MG63 (cell line): ENCODE measurements at places on chromosomes 7 and 10. TPM values are rescaled to one million over a fixed set of nuclear protein-coding genes. Genes with fewer than 3 reads are reported as not detected.

The CRPPA gene
- 0.33 and 0.42 TPM in 2 replicates for total RNA-seq

The ACSM6 gene
- total RNA-seq, result not detected in 2 replicates

DNA sequence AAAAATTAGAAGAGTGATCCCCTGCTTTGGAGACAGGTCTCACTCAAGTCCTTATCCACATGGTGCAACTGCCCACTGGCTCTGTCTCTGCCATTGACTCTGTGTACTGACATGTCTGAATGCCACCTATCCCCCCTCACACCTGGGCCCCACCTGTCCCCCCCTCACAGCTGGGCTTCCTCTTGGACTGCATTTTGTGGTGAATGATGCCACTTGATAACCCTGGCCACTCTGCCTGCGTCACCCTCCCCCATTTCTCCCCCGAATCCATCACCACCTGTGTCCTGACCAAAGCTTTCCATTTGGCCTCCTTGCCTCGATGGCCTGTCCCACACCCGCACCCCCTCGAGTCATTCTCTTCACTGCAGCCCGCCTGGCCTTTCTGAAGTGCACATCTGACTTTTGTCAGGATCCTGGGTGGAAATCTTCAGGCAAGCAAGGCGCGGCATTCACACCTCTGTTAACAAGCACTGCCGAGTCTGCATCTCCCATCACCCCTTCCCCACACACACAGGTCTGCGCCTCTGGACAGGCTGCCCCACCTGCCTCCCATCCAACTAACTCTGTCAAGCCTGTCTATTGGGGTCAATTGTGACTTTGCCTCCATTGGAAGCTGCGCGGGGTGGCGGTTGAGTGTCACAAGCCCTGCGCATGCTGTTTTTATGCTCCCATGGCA, 175.3 kb upstream of the KLF14 start:
- no peak for DNase-seq

GRCh38 chr7:255038-255435, 34.9 kb upstream of the FOXL3 start:
- no peak for DNase-seq

GRCh38 chr7:82595176-82595575, 151.6 kb upstream of the CACNA2D1 start:
- DNase-seq, result no peak

DNA sequence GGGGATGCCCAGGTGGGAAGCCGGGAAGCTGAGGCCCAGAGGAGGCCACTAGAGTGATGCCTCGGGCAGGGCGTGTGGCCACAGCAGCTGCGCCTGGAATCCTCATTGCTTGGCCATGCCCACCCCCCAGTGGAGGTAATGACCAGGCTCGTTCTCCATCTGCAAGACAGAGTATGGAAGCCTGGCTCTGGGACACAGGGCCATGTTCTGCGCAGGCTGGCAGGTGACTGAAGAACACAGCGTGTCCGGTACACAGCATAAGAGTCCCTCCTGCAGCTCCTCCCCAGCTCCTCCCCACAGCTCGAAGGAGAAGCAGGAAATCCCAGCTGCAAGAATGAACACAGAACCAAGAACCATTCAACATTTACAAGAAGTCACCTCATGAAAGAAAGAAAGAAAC, 64.8 kb downstream of the SMURF1 start:
- DNase-seq, result no peak
